ENCODE measurements at places on chromosomes 12 and 14. TPM values are rescaled to one million over a fixed set of nuclear protein-coding genes. Genes with fewer than 3 reads are reported as not detected.

Gene ERBB3
- 40.6 TPM for total RNA-seq

Gene ASPG
- total RNA-seq = not detected

Gene NRL
- 1.7 TPM for total RNA-seq

GRCh38 chr12:130705178-130705822 lies 10.8 kb downstream of the RIMBP2 start:
- DNase-seq = no peak

Gene AMHR2
- 0.29 TPM for total RNA-seq

Gene FGF6
- total RNA-seq = not detected

Gene CCDC60
- total RNA-seq = not detected

Data from PC-3 (cell line).